ENCODE measurements at places on chromosomes 12 and 14. TPM values are rescaled to one million over a fixed set of nuclear protein-coding genes. Genes with fewer than 3 reads are reported as not detected.

The JDP2 gene
- 14.7 TPM for total RNA-seq

The EIF2S1 gene
- 26.8 TPM for total RNA-seq

The FSCB gene
- not detected for total RNA-seq

The E2F7 gene
- 2.9 TPM for total RNA-seq

DNA sequence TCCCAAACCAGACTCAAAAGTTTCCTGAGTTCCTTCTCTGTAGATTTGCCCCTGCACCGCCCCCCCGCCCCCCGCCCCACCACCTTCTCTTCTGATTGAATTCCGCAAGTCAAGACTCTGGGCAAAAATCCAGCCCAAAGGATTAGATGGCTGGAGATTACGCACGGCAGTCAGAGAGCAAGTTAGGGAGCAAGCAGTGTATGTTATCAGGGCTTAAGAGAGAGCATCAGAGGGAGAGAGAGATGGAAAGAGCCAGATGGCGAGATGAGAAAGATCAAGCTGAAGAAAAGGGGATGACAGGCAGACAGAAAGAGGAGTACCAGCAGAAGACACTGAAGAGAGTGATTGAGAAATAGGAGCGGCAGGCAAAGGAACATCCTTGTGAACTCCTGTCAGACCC, 13.9 kb upstream of the ANKRD33 start:
- peaks cover 11% of the 10 kb centered on the region for H3K27me3 ChIP-seq
- no peak overlapping the region for H3K4me3 ChIP-seq
- DNase-seq, result no peak
- no peak overlapping the region for H3K27ac ChIP-seq

- H3K4me3 ChIP-seq, result no peak overlapping the region
- no peaks in the 10 kb centered on the region for H3K36me3 ChIP-seq
- no peak for DNase-seq
- no peak overlapping the region for H3K27ac ChIP-seq
Measured at GRCh38 chr12:127260999-127261398, 1006.0 kb upstream of the TMEM132C start.

DNA sequence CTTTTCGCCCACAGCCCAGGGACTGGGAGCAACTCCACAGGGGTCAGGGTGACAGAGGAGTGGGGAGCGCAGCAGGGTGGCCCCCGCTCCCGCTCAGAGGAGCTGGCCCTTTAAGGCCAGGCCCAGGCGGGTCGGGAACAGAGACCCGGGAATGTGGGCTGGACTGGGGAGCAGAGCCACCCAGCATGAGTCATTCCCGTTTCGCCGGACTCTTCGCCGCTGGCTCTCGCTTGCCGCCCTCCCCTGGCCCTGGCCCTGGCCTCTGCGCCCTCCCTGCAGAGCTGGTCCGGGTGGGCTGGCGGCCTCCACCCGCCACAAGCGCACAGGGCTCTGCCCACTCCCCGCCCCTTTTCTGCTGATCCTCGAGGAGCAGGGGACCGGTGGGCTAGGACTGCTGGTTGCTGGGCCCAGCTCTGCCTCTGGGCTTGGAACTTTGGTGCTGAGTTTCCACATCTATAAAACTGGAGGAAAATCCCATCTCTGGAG, 92.8 kb downstream of the NINJ2 start:
- H3K4me1 ChIP-seq, result peaks cover 25% of the 10 kb centered on the region
- DNase-seq, result peak; percentile 77
- H3K27ac ChIP-seq, result peak overlapping the region; percentile 94
- H3K36me3 ChIP-seq, result no peaks in the 10 kb centered on the region

DNA sequence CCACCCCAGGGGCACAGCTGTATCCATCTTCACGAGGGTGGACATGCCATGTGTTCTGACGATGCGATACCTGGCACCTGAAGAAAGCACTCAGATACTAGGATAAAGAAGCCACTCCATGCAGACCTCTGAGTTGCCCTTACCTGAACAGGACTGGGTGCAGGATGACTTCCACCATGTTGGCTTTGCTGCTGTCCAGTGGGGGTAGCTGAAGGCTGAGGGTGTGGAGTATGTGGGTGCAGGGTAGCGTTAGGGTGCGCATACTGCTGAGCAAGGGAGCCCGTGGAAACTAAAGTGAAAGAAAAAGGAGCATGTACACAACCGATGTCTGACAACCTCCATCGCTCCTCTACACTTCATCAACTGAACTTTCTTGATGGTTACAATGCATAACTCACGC, 51.3 kb downstream of the SH2B3 start:
- no peak for DNase-seq
- no peaks in the 10 kb centered on the region for H3K4me1 ChIP-seq
- peaks cover 51% of the 10 kb centered on the region for H3K36me3 ChIP-seq
- no peaks in the 10 kb centered on the region for H3K27me3 ChIP-seq
- no peak overlapping the region for H3K4me3 ChIP-seq

GRCh38 chr14:69132513-69133181, 20.3 kb downstream of the DCAF5 start:
- DNase-seq, result no peak
- no peaks in the 10 kb centered on the region for H3K27me3 ChIP-seq
- H3K4me1 ChIP-seq, result peaks cover 82% of the 10 kb centered on the region
- H3K27ac ChIP-seq, result no peak overlapping the region
- no peaks in the 10 kb centered on the region for H3K36me3 ChIP-seq
- no peak overlapping the region for H3K4me3 ChIP-seq

- peaks cover 32% of the 10 kb centered on the region for H3K36me3 ChIP-seq
- H3K4me3 ChIP-seq, result peak overlapping the region; percentile 75
- no peak for DNase-seq
- H3K4me1 ChIP-seq, result peaks cover 32% of the 10 kb centered on the region
- H3K27ac ChIP-seq, result peak overlapping the region; percentile 96
- no peaks in the 10 kb centered on the region for H3K27me3 ChIP-seq
Measured at GRCh38 chr12:56358836-56359532, 923 bp downstream of the STAT2 start.

GRCh38 chr12:86914721-86915120, 658.5 kb upstream of the MGAT4C start:
- no peak overlapping the region for H3K4me3 ChIP-seq
- no peak overlapping the region for H3K27ac ChIP-seq
- DNase-seq, result peak; percentile 24
- H3K27me3 ChIP-seq, result no peaks in the 10 kb centered on the region
- no peaks in the 10 kb centered on the region for H3K36me3 ChIP-seq
- no peaks in the 10 kb centered on the region for H3K4me1 ChIP-seq

DNA sequence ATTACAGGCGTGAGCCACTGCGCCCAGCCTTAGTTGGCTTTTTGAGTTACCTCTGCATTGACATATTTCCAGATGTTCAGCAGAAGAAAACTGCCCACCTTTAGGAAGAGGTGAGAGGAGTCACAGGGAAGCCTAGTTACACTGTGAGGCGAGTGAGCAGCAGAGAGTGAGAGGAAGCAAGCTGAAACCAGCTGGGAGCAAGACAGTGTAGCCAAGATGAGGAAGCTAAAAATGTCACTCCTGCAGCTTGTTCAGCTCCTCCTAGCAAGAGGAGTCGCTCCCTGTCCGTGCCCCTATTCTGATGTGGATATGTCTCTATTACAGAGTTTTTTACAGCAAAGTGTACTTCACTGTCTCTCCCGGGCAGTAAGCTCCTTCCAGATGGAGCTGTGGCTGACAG, 127.6 kb downstream of the GXYLT1 start:
- no peaks in the 10 kb centered on the region for H3K4me1 ChIP-seq
- no peak for DNase-seq
- H3K27ac ChIP-seq, result no peak overlapping the region
- no peaks in the 10 kb centered on the region for H3K36me3 ChIP-seq

DNA sequence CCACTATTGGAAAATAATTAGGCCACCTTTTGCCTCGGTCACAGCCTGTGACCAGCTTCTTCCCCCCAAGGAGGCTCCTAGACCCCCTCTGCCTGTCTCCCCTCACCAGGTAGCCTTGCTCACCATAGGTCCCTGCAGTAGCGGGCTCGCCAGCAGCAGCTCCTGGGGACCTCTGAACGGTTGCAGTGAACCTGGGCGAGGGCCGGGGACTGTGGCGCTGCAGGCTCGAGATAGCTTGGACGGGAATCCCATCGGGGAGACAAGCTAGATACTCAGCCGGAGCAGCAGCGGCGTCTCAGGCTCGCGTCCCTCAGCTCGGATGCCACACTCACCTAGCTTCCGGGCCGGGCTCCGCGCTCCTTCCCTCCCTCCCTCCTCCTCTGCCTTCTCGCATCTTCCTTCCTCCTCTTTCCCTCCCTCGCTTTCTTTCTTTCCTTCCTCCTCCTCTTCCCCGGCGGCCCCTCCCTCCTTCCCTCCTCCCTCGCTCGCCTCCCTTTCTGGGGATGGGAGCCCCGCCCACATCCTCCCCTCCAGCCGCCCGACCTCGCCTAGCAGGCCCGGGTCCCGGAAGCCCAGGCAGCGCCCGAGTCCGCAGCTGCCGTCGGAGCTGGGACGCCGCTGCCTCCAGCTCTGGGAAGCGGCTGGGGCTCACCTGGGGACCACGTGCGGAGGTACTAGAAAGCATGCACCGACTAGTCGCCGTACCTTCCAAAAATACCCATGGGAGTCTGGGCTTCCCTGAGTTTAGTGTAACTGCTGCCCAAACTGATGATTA, at the start of gene BMP4:
Gene BMP4, minus strand, starts transcription at position 399 of the 775 bp plus-strand sequence. CDS start 4,603 bp downstream, outside the sequence.
- H3K27ac ChIP-seq, result peak within 1 kb of the TSS; percentile 68
- peak within 1 kb of the TSS; percentile 74 for H3K4me3 ChIP-seq
- peaks cover 49% of the 10 kb centered on the region for H3K4me1 ChIP-seq
- peaks cover 10% of the 10 kb centered on the region for H3K27me3 ChIP-seq
- DNase-seq, result peak; percentile 92
- peaks cover 4% of the 10 kb centered on the region for H3K36me3 ChIP-seq

GRCh38 chr12:44618946-44619345, 257.2 kb downstream of the NELL2 start:
- H3K4me1 ChIP-seq, result no peaks in the 10 kb centered on the region
- no peaks in the 10 kb centered on the region for H3K36me3 ChIP-seq
- no peak overlapping the region for H3K27ac ChIP-seq
- no peak overlapping the region for H3K4me3 ChIP-seq
- no peaks in the 10 kb centered on the region for H3K27me3 ChIP-seq

GRCh38 chr12:116861320-116861719, 19.9 kb downstream of the HRK start:
- H3K36me3 ChIP-seq, result no peaks in the 10 kb centered on the region
- H3K27ac ChIP-seq, result no peak overlapping the region
- H3K4me3 ChIP-seq, result no peak overlapping the region
- no peak for DNase-seq

DNA sequence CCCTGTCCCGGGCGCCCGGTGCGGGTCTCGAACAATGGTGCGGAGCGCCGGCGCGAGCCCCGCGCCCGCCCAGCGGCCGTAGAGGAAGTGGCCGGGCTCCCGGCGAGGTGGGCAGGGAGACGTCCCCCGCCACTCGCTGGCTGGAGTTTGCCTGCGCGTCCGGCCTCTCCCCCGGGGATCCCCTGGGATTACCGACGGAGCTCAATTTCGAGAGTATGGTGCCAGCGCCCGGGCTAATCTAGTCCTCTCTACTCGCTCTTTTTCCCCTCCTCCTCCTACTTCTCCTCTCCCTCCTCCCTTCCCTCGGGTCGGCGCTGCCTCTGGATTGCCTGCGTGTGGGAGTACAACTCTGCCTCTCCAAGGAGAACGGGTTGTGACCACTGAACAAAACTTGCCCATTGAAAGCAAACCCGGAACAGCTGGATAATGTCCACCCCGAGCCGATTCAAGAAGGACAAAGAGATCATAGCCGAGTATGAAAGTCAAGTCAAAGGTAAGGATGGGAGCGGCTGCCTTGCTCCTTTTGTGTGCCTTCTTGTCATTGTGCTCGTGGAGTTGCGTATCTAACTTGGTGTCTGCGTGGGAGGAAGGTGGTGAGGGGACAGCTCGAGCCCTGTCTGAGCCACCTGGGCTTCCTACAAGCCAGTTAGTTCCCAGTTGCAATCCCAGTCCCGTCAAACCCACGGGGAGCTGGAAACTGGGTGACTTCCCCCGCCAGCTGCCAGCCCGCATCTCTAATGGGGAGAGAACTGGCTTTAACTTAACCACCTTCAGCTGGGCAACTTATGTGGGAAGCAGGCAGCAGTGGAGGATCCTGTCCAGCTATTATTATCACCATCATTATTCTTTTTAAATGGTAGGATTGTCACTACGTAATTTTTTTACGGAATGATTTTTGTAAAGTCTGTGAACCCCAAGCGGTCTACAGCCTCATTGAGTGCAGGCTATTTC, at the start of gene SRGAP1:
Gene SRGAP1, plus strand, starts transcription at position 310 of the 951 bp plus-strand sequence. Its CDS starts 117 bp downstream, at position 427.
- peak within 1 kb of the TSS; percentile 93 for H3K27ac ChIP-seq
- peaks cover 26% of the 10 kb centered on the region for H3K4me1 ChIP-seq
- no peaks in the 10 kb centered on the region for H3K36me3 ChIP-seq
- H3K4me3 ChIP-seq, result peak within 1 kb of the TSS; percentile 71
- no peaks in the 10 kb centered on the region for H3K27me3 ChIP-seq

- H3K4me3 ChIP-seq, result peak overlapping the region; percentile 83
- DNase-seq, result no peak
- no peaks in the 10 kb centered on the region for H3K27me3 ChIP-seq
- H3K27ac ChIP-seq, result peak overlapping the region; percentile 95
- peaks cover 7% of the 10 kb centered on the region for H3K4me1 ChIP-seq
Measured at GRCh38 chr12:25957793-25958427, 572 bp upstream of the RASSF8 start.

- no peaks in the 10 kb centered on the region for H3K4me1 ChIP-seq
- DNase-seq, result peak; percentile 87
- no peak overlapping the region for H3K4me3 ChIP-seq
- H3K36me3 ChIP-seq, result no peaks in the 10 kb centered on the region
- peak overlapping the region; percentile 13 for H3K27ac ChIP-seq
Measured at GRCh38 chr12:82708061-82708879, 21.6 kb downstream of the TMTC2 start.

Data from stomach (tissue), 19 donors.